ENCODE measurements at places on chromosomes 4 and X. TPM values are rescaled to one million over a fixed set of nuclear protein-coding genes. Genes with fewer than 3 reads are reported as not detected.

- DNase-seq, result no peak
These were observed 27.5 kb downstream of the POU3F4 start for GRCh38 chrX:83535417-83536196.

- DNase-seq, result no peak
These were observed 86.3 kb downstream of the ZNF827 start for GRCh38 chr4:145852256-145852839.

- peak; percentile 70 for DNase-seq
These were observed at the start of gene SYTL4 for GRCh38 chrX:100731441-100732281. SYTL4 (minus strand) TSS chrX:100732121; CDS start chrX:100702037, 30,084 bp downstream.

Gene AGTR2
- total RNA-seq, result 0.16 TPM

- DNase-seq, result no peak
These were observed 17.5 kb downstream of the PRSS12 start for GRCh38 chr4:118335324-118335723.

Gene PHEX
- 0.08 TPM for total RNA-seq

DNA sequence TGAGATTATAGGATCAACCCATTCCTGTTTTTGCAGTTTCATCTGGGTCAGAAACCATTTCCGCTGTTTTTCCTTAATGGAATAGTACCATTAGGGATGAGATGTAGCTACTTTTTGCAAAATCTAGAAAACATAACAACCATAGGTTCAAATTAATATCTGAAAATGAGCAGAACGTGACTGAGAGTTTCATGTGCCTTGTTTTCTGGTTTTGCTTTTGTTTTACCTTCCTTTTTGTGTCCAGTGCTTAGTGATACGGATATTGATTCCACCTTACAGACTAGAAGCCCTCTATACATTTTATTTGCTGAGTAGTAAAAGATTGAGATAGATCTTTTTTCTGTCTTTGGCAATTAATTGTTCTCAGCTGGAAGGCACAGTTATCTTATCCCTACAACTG is 46.5 kb downstream of the SNX25 start:
- no peak for DNase-seq

DNA sequence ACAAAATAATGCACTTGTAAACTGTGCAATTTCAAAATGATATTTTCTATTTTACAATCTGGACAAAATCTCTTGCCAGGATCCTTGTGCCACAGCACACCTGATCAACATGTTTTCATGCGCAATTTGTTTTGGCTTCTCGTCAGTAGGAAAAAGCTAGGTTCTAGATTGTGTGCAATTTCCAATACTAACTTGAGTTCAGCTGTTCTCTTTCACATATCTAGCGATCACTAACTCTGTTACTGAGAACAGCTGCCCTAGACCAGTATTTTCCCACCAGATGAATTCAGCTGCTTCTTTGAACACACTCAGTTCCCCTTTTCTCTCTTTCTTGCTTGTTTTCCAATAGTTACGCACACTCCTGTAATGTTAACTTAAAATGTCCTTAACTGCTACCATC is 131.2 kb downstream of the MAGEB5 start:
- DNase-seq, result no peak

DNA sequence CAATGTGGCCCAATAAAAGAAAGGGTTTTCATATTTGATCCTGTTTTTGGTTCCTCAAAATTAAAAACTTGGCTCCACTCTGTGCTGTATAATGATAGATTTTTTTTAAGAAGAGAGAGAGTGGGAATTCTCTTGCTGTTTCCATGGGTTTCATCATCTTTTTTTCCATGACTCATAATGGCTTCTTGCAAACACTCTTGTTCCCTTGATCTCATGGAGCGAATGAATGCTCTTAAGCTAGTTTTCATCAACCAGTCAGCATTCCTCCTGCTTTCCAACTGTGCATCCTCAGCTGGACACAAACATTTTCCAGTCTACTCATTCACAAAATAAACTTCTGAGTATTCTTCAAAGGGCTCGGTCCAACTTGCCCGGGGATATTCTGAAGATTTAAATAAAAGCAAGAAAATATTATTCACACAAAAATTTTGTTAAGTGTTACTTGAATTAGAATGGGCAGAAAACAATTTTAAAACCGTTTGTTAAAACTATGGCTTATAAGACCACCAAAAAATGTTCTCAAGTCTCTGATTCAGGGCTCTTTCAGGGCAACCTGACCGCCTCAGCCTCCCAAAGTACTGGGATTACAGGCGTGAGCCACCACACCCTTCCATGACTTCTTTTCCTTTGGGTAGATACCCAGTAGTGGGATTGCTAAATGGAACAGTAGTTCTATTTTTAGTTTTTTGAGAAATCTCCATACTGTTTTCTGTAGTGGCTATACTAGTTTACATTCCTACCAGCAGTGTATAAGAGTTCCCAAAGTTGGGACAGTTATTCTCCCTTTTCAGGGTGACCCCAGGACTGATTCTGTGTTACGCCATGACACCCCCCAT is 64.7 kb downstream of the TMEM156 start:
- DNase-seq, result no peak

DNA sequence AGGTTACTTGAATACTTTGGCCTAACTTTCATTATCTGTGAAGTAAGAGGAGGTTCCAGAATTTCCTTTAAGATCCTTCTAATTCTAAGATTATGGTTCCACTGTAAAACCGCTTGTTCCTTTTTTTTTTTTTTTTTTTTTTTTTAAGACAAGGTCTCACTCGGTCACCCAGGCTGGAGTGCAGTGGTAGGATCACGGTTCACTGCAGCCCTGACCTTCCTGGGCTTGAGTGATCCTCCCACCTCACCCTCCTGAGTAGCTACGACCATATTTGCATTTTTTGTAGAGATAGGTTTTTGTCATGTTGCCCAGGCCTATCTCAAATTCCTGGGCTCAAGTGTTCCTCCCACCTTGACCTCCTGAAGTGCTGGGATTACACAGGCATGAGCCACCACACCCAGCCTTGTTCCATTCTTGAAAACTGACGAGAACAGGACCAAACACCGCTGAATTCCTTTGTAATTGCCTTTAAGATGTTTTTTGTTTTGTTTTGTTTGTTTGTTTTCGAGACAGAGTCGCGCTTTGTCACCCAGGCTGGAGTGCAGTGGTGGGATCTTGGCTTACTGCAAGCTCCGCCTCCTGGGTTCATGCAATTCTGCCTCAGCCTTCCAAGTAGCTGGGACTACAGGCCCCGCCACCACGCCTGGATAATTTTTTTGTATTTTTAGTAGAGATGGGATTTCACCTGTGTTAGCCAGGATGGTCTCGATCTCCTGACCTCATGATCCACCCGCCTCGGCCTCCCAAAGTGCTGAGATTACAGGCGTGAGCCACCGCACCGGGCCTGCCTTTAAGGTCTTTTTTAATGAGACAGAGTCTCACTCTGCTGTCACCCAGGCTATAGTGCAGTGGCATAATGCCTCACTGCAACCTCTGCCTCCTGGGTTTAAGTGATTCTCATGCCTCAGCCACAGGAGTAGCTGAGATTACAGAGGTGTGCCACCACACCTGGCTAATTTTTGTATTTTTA is 6.8 kb downstream of the PDS5A start:
- DNase-seq, result no peak

DNA sequence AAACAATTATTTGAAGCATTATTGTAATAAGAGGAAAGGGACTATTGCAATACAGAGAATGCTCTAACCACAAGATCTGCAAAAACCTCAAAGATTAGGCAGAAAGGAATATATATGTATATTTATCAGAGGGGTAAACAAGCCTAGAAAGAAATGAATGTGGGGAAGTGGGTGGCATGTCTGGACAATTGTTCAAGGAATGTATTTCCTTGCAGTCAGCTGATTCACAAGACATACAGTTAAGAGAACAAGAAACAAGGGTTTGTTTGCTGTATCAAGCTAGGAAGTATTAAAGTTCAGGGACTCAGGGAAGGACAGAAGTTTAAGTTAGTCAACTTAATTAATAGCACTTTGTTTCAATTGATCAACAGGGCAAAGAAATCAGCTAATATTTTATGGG is 514.7 kb downstream of the CENPC start:
- DNase-seq, result no peak

GRCh38 chr4:108427946-108428485 is 192.4 kb upstream of the RPL34 start:
- DNase-seq, result no peak

- no peak for DNase-seq
These were observed 108.4 kb upstream of the NOCT start for GRCh38 chr4:138907174-138907573.

GRCh38 chr4:110629214-110629754 is 6.4 kb upstream of the PITX2 start:
- DNase-seq, result no peak

DNA sequence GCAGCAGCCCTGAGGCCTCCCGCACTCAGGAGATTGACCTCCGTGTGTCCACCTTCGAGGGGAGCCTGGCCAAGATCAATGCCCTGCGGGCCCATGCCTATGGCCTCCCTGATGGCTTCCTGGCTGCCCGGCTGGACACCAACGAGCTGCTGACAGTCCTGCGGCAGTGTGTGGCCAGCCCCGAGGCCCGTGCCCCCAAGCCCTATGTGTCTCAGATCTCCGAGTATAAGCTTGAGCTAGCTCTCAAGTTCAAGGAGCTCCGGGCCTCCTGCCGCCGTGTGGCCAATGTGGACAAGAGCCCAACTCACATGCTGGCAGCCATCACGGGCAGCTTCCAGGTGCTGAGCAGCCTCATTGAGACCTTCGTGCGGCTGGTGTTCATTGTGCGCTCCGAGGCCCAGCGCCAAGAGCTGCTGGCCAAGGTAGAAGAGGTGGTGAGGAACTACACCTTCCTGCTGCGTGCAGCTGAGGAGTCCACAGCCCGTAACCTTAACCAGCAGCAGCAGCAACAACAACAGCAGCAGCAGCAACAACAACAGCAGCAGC is 25.5 kb upstream of the PRPS1 start:
- DNase-seq, result peak; percentile 66

Gene CSAG3
- not detected for total RNA-seq

Gene SRPK3
- 43.3 TPM for total RNA-seq

- no peak for DNase-seq
These were observed 91.3 kb downstream of the NHSL2 start for GRCh38 chrX:72001906-72002305.

DNA sequence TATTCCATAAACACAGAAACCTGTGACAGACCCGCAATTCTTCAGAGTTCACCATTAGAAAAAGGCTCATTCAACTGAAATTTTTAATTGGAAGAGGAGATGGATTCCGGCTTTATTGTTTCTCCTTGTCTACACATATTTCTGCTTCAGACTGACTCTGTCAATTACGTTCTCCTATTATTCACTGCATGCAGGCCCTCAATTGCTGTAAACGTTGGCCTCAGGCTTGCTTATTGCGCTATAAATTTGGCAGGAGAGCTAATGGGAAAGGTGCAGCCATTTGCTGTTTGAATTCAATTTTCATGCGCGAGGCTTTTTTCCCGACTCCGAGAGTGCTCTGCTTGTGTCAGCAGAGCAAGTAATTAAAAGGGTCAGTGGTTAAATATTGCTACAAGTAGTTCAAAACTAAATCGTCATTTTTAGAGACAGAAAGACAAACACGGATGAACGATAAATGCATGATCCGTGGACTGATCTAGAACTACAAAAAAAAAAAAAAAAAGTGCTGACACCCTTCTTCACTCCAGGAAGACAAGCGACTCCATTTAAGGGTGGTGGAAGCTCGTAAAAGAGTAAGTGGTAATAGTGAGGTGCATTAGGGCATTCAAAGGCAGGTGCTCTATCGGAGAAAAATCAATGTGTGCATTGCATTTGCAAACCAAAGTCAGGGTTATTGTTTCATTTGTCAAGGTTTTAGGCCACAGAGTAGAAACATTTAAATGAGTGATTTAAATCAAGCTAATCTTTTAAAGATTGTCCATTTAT is 841.6 kb upstream of the FRG1 start:
- no peak for DNase-seq

- no peak for DNase-seq
These were observed 1025.5 kb downstream of the RPA4 start for GRCh38 chrX:97909245-97909644.

DNA sequence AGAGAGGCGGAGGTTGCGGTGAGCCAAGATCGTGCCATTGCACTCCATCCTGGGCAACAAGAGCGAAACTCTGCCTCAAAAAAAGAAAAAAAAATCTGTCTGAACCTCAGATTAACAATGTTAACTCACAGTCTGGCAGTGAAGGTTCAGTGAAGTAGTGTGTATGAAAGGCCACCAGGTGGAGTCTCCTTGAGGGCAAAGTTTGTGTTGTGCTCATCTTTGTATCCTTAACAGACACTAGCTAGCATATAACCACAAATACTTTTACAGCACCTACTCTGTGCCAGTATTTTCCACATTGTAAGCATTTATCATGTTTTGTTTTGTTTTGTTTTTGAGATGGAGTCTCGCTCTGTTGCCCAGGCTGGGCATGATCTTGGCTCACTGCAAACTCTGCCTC is 46.0 kb upstream of the MGST2 start:
- DNase-seq, result no peak

- peak; percentile 70 for DNase-seq
These were observed 772 bp upstream of the WNK3 start for GRCh38 chrX:54358424-54359211.

Gene ZNF518B
- total RNA-seq, result 22.8 TPM

DNA sequence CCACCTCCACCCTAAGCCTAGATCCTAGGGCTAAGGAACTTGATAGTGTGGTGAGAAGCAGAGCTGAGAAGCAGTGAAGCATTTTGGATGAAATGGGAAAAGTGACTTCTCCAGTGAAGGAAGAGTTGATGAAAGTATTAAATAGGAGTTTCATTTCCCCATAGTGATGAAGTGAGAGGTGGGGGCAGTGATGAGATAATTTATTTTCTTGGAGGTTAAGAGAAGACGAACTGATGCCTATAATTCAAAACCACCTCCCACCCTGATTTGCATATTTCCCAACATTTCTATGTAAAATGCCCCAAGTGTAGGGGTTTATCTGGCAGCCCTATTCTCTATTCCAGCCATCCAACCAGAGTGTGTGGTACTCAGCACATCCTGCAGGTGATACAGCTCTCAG is 6.3 kb downstream of the LONRF3 start:
- DNase-seq, result no peak

DNA sequence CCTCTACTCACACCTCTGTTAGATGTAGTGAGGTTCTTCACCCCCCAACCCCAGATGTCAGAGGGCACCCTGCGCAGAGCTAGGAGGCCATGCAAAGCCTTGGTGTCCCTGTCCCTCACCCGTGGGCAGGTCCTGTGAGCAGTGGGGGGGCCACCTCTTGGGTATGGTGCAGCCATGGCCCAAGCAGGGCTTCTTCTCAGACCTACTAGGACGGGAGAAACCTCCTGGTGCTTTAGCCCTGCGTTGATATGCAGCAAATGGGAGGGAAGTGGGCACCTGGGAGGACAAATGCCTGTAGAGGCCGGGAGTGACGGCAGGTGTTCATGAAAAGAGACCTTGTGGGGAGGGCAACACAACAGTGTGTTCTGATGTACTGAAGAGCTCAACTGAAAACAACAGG is 38.5 kb upstream of the MSANTD1 start:
- no peak for DNase-seq

- DNase-seq, result no peak
These were observed 102.8 kb downstream of the CHRDL1 start for GRCh38 chrX:110692866-110693265.

- DNase-seq, result no peak
These were observed 592.5 kb upstream of the GRIA3 start for GRCh38 chrX:122591546-122591945.

DNA sequence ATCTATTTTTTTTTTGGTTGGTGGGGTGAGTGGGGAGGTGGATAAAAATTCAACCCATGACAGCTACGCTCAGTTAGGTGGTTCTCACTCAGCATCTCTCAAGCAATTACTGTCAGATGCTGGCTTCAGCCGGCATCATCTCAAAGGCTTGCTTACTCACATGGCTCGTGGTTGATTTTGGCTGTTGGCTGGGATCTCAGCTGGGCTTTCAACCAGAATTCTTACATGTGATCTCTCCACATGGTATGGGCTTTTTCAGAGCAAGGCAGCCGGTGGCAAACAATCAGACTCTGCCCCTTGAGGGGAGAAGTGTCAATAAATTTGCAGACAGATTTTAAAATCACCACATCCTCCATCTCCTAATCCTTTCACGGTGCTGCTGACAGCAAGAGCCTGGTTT is 47.2 kb downstream of the SLC34A2 start:
- DNase-seq, result no peak

Gene ABCG2
- total RNA-seq, result 1.0 TPM

Measured in Right ventricle myocardium inferior (tissue), 1 donor.